ENCODE measurements at places on chromosomes 12 and 14. TPM values are rescaled to one million over a fixed set of nuclear protein-coding genes. Genes with fewer than 3 reads are reported as not detected.

Gene OVCH1
- total RNA-seq, result not detected

Gene CEBPE
- not detected for total RNA-seq

Gene GALNT8
- 0.19 TPM for total RNA-seq

Gene RILPL2
- total RNA-seq, result 5.5 TPM

Gene HIF1A
- 174 TPM for total RNA-seq

Gene RPS26
- total RNA-seq, result 50.3 TPM

Gene FOXG1
- total RNA-seq, result not detected

Gene LBHD2
- not detected for total RNA-seq

Gene C1QL4
- total RNA-seq, result not detected

Gene VASH1
- 9.5 TPM for total RNA-seq

Gene PRPH
- total RNA-seq, result not detected

Gene TWF1
- 75.5 TPM for total RNA-seq

Gene ST8SIA1
- total RNA-seq, result not detected

Gene PLEKHG3
- 285 TPM for total RNA-seq

Gene DBX2
- total RNA-seq, result not detected

Gene SMIM41
- not detected for total RNA-seq

Gene COL2A1
- not detected for total RNA-seq

Gene SIX4
- total RNA-seq, result not detected

Gene WIF1
- not detected for total RNA-seq

Gene NPFF
- not detected for total RNA-seq

Gene RPL10L
- total RNA-seq, result not detected

Gene EMP1
- 4.2 TPM for total RNA-seq

Measured in natural killer cell (primary cell).